ENCODE measurements at places on chromosomes 16 and 17.

- DNase-seq = no peak
Observed at GRCh38 chr17:80303824-80304223, 43.2 kb downstream of the RNF213 start.

- no peak for DNase-seq
Observed at GRCh38 chr16:2170080-2170479, 14.5 kb downstream of the TRAF7 start.

DNA sequence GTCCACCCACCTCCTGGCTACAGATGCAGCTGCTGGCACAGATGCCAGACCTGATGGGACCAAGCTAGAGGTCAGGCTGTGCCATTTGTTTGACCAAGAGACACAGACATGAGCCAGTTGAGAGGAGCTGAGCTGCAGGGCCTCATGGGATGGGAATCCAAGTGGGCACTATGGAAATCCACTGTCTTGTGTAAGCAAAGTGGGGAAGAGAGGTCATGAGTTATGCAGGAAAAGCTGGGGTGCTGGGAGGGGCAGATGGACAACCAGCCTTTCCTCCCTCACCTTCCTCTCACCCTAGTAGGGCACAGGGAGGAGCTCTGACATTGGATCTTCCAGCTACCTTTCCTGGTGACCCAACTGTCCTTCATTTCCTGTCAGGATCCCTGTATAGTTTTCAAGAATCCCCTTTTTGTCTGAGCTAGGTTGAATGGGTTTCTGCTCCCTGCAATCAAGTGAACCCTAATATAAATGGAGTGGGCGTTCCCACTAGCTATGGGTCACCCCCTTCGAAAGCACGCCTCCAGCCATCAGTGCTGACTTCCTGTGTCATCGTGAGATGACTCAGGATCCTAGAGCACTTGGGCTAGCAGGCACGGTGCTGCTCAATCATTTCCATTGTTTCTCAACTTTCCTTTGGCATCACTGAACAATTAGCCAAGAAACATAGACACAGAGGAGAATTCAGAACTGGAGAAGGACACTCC, 13.6 kb downstream of the ATPAF2 start:
- DNase-seq = peak; percentile 34

DNA sequence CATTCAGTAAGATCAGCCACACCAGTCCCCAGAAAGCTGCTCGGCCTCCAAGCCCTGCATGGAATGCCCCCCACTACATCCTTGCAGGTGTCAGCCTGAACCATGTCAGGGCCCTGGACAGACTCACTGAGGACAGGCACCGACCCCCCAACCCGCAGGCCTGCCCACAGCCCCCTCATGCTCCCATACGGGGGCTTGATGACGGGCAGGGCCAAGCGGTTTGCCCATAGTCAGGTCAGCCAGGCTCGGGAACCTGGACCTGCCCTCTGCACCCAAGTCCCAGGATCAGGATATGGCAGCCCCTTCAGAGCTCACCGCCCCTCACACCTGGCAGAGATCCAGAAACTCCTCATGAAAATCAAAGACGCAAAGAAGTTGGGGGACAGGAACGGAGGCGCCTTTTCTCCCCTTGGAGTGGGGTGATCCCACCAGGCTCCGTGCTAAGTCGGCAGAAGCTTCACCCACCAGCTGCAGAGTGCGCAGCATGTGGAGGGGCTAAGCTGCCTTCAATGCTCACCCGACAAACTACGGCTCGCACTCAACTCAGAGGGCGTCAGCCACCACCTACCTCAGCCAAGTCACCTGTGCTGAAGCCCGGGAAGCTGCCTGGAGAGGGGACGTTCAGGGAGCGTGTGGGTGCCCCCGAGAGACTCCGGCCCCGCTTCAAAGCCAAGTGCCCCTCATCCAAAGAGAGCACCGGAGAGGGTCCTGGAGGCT, 26.5 kb downstream of the GNPTG start:
- DNase-seq = no peak

DNA sequence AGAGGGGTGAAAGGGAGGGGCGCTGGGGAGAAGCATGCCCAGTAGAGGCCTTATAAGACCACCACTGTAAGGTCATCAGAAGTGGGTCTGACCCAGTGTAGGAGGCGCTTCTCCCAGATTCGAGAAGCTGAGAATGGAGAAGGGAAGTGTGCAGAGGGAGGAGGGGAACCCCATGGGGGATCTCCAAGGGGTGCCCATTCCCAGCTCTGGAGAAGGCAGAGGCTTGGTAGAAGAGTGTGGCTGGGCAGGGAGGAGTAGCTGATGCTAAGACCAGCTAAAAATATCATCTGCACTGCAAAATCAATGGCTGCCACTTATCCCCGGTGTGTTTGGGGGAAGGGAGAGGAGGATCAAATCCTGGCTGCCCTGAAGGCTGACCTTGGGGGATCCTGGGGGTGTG, 7.2 kb downstream of the NGFR start:
- no peak for DNase-seq

GRCh38 chr16:27374804-27375425, 27.1 kb upstream of the IL21R start:
- DNase-seq = peak; percentile 82

- no peak for DNase-seq
Observed at GRCh38 chr17:2264067-2264860, 39.3 kb downstream of the SMG6 start.

DNA sequence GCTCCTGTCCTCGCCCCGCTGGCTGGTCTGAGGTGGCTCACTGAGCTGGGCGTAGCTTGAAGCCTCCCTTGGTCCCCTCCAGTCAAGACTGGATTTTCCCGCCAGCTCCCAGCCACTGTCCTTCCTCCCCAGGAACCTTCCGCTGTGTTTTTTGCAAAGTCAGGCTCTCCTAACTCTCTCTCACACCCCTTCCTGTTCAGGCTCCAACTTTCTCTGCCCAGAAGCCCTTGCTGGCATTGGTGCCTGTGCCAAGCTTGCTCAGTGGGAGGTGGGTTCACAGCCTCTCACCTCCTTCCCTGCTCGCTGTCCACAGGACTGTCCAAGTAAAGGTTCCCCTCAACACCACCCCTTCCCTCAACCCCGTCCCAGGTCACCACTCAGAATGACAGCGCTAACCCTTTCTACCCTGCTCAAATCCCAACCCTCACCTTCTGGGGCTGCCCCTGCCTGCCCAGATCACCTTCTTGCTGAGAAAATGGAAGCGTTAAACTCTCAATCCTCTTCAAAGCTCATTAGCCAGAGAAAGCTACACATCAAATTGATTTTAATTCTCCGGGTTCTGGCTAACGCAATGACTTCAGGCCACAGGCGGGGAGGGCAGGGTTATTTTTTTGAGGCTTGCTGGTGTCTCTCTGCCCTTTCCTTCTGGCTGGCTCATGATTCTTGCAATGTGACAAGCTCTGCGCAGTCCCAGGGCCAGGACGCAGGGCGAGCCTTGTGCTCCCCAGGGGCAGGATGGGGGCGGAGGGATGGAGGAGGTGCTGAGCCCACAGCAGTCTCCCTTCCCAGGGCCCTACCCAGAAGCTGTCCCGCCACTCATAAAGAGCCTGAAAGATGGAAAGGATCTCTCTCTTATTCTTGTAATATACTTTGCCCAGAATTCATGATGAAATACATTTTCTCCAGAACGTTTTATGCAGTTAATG, 357.2 kb upstream of the TNRC6C start:
- DNase-seq = no peak
